ENCODE measurements at places on chromosomes 5 and 9.

- no peak for DNase-seq
These were observed 20.0 kb upstream of the ZNF782 start for GRCh38 chr9:96874201-96874785.

DNA sequence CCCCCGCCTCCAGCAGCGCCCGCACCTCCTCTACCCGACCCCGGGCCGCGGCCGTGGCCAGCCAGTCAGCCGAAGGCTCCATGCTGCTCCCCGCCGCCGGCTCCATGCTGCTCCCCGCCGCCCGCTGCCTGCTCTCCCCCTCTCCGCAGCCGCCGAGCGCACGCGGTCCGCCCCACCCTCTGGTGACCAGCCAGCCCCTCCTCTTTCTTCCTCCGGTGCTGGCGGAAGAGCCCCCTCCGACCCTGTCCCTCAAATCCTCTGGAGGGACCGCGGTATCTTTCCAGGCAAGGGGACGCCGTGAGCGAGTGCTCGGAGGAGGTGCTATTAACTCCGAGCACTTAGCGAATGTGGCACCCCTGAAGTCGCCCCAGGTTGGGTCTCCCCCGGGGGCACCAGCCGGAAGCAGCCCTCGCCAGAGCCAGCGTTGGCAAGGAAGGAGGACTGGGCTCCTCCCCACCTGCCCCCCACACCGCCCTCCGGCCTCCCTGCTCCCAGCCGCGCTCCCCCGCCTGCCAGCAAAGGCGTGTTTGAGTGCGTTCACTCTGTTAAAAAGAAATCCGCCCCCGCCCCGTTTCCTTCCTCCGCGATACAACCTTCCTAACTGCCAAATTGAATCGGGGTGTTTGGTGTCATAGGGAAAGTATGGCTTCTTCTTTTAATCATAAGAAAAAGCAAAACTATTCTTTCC, 19.3 kb downstream of the CDKN2A start:
- DNase-seq, result no peak

DNA sequence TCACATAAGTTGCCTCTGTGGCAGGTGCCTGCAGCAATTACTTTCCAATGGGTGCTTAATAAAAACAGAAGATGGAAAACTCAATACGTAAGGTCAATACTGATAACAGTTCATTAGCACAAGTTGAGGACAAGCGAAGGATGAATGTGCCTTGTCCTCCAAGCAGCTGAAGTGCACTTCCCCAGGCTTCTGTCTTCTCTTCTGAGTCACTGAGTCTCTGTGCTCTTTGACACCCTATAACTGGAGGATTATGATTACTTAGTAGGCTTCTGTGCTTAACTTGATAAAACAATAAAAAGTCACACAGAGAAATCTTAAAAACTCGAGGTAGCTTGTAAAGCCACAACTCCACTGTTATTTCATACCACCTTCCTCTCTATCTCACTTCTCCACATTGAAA, 216.6 kb upstream of the ADCY2 start:
- DNase-seq, result no peak

DNA sequence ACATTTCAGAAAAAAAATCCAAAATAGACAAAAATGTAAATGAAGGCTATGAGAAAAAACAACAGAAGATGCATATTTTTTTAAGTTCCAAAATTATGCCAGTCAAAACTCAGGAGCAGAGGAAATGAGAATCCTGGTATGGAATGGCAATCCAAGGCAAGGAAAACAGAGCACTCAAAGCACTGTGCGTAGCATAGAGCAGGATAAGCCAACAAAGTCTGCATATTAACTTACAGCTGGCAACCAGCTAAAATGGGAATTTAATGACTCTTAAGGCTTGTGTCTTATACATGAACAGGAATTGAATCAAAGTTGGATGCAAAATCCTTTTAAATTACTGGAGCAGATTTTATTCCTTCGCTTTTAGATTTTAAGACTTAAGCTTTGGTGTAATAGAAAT, 203.5 kb upstream of the DAPK1 start:
- DNase-seq, result no peak

DNA sequence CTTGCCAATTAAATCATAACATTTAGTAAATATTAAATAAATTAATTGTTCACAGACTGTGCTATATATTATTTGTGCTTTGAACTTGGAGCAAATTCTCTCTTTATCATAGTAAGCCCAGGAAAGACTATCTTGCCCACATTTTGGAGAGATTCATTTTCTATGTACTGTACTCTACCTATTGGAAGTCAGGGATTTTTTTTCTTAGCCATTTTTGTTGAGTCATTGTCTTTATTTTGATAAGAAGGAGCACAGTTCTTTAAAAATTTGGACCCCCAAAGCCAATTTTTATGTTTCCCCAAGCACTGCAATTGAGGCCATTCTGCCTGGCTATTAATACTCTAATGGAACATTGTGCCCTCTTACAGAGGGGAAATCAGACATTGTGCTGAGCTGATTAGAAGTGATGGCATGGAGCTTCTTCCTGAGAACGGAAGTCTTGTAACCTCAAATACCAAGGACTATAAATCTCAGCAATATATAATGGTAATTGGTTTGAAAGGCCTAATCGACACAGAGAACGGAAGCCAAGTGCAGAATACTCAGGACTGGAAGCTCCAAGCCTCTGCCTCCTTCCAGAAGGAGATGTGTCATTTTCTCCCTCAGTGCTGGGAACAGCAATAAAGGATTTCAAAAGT, 188.8 kb upstream of the PAPPA start:
- no peak for DNase-seq

DNA sequence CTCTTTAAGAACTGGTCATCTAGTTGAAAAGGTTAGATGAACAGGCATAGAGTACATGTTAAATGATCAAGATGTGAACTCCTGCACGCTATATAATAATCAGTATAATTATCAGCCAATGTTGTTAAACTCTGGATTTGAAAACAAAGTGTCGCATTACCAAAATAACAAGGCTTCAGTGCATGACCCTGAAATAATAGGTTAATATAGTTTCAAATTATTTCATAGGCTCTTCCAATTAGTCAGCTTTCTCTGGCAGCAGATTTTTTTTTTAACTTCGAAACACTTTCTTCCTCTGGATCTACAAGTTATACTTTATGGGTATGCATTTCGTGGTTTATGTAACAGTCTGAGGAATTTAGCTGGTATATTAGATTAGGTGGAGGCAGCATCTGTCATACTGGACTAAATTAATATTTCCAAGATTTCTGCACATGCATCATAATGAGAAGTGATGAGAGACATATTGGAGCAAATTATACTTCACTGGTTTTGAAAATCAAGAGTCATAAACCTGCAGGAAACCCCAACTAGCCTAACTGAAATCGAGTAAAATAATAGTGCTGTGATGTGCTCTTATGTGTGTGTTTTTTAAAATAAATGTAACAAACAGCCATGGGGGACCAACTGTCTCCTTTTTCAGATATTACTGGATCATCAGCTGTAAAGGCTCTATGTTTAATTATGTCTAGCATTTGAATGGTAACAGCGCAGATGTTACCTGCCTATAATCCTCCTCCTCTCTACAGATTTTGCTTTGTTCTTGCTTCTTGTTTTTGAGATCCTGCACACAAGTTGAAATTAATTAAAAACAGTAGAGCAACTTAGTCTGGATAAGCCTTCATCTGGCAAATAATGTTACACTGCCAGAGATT, 85.9 kb upstream of the CKMT2 start:
- DNase-seq, result no peak

DNA sequence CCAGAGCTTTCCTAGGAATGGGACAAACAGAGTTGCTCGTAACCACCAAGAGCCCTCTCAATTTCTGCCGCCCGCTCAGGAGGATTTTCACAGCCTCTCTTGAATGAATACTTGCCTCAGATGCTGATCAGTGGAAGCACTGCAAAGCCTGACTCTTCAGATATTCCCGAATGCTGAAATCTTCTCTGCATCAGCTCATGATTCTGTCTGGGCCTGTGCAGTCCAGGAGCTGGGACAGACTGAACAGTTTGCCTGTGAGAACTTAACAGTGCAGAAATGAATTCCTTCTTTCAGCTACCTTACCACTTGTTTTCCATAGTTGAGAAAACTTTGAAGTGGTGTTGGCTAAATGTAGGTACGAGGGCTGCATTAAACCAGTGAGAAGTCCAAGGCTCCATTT, 17.1 kb downstream of the ZNF462 start:
- DNase-seq, result no peak

DNA sequence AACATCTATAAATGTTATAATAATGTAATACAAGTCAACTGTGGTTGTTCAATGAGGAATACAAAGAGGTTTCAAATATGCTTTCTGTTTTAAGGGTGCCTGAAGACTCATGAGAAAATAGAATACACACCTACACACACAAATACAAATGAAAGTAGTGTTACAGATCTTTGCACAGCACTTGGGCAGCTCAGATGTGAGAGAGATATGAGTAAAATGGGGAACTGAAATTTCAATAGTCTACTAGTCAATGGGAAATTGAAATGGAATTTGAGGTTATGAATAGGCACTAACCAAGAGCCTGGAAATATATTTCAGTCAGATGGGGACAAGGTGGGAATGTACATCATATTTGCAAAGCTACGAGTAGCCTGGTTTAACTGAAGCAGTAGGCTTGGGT, 96.6 kb downstream of the ISL1 start:
- no peak for DNase-seq

DNA sequence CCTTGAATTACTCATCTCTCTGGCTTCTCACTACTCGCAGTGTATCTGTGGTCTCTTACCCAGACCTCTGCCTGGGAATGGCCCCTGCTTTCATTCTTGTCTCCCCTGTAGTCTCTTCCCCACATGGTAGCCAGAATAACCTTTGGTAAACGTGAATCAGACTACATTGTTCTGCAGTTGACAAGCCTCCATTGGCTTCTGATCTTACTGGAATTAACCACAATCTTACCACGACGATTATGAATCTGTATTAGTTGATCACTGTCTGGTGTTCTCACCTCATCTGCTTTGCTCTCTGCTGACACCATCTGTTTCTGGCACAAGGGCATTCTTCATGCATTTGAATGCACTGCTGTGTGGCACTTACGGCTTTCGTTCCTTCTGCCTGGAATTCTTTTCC, 781.2 kb downstream of the MTRR start:
- DNase-seq, result no peak

DNA sequence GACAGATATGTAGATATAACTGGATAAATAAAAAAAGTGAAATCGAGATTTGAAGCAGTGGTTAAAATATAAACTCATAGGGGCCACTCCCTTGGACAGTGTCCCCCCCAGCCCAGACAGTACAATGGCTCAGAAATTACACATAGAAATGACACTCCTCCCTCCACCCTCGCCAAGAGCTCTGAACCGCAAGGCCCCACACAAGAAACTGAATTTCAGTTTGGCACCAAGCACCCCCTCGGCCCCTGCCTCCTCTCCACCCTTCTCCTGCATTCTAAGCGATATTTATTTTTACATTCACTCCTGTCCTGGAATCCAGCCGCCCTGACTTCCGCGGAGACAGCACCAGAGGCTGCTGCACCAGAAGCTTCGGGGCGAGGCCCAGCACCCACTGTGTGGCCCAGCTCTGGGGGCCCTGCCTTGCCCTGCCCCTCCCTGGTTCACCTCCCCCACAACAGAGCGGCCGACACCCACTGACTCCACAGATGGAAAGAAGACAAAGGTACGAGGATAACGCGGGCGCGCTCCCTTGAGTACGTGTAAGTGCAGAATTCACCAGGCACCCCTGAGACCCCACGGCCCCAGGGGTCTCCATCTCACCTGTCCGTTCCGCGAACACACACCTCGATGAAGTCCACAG, 11.0 kb downstream of the STC2 start:
- DNase-seq, result no peak

DNA sequence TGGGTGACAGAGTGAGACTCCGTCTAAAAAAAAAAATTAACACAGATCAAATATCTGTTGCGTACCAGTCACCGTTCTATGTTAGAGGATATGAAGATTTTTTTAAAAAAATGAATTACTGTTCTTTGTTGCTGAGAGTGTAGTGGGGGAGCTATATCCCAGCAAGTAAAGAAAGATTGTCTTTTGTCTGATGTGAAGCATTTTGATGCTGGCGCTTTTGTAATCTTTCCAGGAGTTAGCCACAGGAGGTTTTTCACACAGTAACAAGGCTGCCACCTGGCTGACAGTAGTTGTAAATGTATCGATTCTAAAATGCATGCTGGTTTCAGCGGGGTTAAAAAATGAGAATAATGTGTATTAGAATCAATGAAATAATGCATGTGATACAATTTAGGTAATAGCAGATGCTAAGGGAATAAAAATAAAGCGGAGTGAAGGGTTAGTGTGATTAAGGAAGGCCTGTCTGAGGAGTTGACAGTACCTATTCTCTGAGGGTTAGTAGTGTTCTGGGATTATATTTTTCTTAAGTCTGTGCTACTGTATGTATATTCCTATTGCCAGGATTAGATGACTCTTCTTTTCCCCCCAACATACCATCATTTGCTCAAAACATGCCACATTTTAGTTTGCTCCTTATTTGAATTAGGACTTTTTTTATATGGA, 3.4 kb downstream of the LMNB1 start:
- DNase-seq, result no peak

DNA sequence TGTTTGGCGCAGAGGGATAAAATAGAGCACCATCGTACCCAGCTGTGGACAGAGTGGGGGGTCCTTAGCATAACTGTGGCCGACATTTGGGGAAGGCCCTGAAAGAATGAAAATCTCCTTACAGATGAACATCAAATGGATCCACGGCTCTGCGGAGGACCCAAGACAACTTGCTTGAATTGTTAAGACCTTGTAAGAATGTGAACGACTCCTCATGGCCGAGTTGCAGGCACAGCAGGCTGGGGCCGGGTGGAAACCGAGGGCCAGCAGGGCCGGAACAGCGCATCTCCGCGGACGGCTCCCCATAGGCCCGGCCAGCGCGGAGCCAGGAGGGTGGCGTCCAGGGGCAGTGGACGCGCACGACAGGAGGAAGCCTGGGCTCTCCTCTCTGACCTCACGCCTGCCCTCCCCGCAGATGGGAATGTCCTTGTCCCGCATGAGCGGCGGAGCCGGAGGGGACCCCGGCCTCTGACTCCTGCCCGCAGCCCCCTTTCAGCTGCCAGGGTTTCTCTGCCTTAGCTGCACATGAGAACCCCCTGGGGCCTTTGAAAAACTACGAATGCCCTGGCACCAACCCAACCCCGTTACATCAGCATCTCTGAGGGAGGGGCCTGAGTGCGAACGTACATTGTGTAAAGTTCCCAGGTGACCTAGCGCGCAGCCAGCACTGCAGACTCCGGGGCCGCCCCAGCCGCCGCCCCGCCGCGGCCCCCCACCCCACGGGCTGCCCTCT, 36.2 kb upstream of the PTCH1 start:
- no peak for DNase-seq

DNA sequence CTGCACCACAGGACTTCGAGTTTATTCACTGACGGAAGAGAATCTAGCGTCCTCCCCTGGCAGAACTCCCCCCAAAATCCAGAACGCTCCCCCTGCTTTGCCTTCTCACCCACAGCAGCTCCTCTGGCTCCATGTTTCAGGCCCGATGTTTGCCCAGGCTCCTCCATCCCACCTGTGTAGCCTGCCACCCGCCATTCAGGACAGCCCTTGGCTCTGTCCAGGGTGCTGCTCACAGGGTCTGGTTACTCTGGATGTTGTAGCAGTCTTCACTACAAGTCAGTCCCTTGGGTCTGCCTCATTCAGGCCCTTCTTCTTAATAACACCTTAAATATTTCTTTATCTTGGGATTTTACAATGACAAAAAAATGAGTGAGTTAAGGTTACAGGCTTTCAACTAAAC, 41.3 kb upstream of the SV2C start:
- no peak for DNase-seq

- DNase-seq, result no peak
These were observed 9.5 kb downstream of the MTRR start for GRCh38 chr5:7878381-7878873.

GRCh38 chr5:134626369-134627014, 6.1 kb downstream of the SAR1B start:
- no peak for DNase-seq

GRCh38 chr9:103881419-103881818, 212.7 kb upstream of the SMC2 start:
- DNase-seq, result no peak

All from NK-92 treated with Interleukin-12 subunit alpha and Interleukin-12 subunit beta, amount 100 ng/mL, for 24 hours (cell line).